Activated CD4-positive, alpha-beta T cell treated with anti-CD3 and anti-CD28 coated beads for 24 hours (primary cell): ENCODE measurements at places on chromosomes 11 and 22.

GRCh38 chr11:73306069-73306841 lies 1.8 kb upstream of the ARHGEF17 start:
- no peak for DNase-seq

DNA sequence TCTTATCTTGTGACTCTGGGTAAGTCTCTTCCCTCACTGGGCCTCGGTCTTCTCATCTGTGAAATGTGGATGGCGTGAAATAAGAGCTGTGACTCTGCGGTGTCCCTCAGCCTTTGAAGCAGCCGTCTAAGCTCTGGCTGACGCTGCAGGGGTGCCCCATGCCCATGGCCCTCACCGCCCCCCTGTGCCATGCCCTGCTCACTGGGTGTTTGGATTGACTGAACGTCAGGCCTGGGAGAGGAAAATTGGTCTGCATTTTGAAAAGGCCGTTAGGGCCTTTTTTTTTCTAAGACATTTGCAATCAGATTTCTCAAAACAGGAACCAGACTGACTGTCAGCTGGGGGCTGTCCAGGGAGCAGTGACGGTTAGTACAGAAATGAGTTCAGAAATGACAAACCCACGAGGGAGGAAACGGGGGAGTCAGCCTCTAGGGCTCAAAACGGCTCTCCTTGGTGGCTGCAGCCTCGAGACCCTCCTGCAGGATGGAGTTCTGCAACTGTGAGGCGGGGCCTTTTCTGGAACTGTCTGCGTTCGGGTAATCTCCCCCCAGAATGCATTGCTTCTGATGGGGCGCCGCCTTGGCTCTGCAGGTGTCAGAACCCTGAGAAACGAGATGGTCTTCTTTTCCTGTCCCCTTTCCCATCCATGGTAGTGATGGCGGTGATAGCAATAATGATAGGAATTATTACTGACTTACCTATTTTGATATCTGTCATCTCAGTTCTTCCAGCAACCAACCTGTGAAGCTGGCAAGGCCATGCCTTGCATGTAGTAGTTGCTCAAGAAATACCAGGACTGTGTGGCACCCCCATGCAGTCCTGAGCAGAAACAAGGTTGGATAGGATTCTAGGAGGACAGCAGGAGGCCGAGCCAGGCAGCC lies 2.0 kb downstream of the GRK2 start:
- DNase-seq = no peak

DNA sequence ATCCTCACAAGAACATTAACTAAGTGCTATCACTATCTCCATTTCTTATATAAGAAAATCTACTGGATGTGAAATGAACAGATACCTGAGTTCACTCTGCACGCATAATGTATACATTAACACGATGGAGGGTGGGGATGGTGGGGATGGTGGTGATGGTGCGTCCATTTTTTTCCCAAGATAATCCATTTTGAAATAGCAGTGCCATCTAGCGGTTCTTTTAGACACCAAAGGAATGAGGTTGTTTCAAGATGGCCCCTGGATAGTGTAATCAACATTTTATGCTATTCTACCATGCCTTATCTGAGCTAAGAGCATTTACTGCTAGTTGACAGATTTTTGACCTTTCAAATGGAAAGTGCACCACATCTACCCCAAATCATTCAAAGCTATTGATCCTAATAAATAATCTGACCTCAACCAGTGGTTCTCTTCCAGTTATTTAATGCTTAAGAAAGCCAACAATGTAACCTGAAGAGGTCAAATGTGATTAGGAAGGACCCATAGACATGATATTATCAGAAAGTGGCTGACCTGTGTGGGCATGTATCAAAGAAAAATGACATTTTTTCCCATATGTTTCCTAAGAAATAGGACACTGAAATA lies 714.7 kb upstream of the TENM4 start:
- no peak for DNase-seq

DNA sequence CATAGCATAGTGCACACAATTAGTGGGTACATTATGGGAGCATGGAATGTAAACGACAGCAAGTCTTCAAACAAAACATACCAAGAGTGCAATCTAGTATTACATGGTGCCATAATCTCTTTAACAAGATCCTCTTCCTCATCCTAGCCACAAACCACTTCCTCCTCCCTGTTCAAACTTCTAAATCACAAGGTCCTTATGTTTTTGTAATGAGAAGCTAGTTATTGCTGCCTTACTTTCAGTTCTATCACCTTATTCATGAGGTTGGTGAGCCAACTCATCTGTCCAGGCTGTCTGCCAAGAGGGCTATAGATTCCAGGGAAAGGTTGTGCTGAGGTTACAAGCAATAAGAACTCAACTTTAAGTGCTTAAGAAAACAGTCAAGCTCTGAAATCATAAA lies 195.4 kb upstream of the ARHGAP20 start:
- DNase-seq = no peak

GRCh38 chr11:126352934-126353801 lies 2.3 kb upstream of the ST3GAL4 start:
- no peak for DNase-seq

GRCh38 chr11:68255526-68255925 lies 16.2 kb downstream of the C11orf24 start:
- no peak for DNase-seq

GRCh38 chr22:21009638-21010425 lies 5.1 kb upstream of the P2RX6 start:
- no peak for DNase-seq

DNA sequence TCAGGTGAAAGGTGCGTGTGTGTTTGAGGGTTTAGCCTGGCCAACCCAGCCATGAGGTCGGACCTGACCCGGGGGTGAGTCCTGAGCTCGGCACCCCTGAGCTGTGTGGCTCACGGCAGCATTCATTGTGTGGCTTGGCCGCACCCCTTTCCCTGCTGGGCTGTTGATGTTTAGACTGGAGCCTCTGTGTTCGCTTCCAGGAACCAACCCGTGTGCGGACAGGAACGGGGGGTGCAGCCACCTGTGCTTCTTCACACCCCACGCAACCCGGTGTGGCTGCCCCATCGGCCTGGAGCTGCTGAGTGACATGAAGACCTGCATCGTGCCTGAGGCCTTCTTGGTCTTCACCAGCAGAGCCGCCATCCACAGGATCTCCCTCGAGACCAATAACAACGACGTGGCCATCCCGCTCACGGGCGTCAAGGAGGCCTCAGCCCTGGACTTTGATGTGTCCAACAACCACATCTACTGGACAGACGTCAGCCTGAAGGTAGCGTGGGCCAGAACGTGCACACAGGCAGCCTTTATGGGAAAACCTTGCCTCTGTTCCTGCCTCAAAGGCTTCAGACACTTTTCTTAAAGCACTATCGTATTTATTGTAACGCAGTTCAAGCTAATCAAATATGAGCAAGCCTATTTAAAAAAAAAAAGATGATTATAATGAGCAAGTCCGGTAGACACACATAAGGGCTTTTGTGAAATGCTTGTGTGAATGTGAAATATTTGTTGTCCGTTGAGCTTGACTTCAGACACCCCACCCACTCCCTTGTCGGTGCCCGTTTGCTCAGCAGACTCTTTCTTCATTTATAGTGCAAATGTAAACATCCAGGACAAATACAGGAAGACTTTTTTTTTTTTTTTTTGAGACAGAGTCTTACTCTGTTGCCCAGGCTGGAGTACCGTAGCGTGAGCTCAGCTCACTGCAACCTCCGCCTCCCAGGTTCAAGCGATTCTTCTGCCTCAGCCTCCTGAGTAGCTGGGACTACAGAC lies 53.9 kb upstream of the PPP6R3 start:
- DNase-seq = no peak

DNA sequence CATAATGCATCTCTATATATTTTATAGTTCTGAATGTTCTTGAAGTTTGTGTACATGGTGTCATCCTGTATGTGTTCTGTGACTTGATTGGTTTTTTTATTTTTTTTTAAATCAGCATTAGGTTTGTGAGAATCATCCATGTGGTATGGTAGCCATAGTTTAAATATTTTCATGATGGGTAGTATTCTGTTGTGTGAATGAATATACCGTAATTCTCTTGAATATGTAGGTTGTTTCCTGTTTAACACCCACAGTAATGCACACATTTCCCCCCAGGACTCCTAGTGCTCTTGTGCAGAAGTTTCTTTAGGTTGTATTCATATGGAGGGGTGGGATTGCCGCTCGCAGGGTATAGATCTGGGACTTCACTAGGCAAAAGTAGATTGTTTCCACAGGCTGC lies 2.0 kb downstream of the PACS1 start:
- no peak for DNase-seq

- no peak for DNase-seq
These were observed 441 bp upstream of the RPS6KA4 start for GRCh38 chr11:64358536-64358906.
